ENCODE measurements at places on chromosomes 4 and X. TPM values are rescaled to one million over a fixed set of nuclear protein-coding genes. Genes with fewer than 3 reads are reported as not detected.

The P2RY4 gene
- 3.7 TPM for total RNA-seq

The CXCL11 gene
- not detected for total RNA-seq

DNA sequence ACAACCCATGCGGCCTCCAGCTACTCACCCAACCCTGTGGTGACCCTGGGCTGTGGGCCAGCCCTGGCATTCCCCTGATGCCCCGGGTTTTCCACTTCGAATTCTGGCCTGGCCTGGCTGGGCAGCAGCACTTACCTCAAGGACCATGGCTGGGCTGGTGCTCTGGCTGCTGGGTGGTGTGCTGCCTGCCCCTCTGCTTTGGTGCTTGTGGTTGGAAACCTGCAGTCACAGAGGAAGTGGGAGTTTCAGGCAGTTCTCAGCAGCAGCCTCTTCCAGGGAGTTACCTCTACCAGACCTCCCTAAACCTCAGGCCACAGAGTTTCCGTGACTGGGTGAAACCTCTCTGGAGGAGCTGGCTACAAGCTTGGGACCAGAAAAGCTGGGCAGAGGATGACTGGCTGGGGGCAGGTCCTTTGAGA is at the start of gene CXCR3:
CXCR3 (minus strand) TSS at position 209 of the 419 bp plus-strand sequence; CDS start at position 147, 62 bp downstream.
- no peak for DNase-seq

DNA sequence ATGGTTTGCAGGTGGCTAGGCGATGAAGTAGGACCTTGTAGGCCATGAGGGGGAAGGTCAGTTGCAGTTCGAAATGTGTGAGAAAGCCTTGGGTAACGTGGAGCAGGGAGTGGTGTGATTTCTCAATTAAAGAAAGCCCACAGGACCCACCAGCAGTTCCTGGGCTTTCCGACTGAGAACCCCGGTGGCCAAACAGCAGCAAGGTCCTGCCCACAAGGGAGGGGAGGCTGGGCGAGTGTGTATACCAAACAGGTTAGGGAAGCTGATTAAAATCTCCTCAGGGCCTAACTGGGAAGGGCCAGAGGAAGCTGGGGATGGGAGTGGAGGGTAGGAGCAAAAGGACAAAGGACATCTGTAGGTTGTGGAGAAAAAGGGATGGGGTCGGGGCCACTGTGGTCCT is 2.4 kb downstream of the ATP6AP1 start:
- no peak for DNase-seq

GRCh38 chrX:44017676-44018075 is 44.5 kb upstream of the NDP start:
- no peak for DNase-seq

DNA sequence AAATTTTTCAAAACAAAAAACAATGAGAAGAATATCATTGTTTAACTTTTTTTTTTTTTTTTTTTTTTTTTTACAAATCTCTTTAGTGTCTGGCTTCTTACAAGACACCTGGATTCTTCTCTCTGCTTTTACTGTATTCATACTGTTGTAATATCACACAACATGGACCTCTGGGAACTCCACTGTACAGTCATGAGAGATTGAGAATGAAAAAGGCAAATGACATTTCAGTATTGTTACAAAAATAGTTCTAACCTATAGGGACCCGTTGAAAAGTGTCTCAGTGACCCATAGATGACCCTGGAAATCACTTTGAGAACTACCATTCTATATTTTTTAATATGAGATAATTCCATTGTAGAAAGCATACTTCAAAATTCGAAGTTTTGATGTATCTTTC is 124.4 kb downstream of the SLIT2 start:
- no peak for DNase-seq

All from lower leg skin (tissue), 4 donors.